Hematopoietic multipotent progenitor cell treated with erythropoietin and hydrocortisone succinate and interleukin-3 and kit ligand, for 17 days (in vitro differentiated cells): ENCODE measurements at places on chromosomes 1 and 21.

- no peak for DNase-seq
These were observed 17.9 kb upstream of the SLC25A34 start for GRCh38 chr1:15718199-15718601.

DNA sequence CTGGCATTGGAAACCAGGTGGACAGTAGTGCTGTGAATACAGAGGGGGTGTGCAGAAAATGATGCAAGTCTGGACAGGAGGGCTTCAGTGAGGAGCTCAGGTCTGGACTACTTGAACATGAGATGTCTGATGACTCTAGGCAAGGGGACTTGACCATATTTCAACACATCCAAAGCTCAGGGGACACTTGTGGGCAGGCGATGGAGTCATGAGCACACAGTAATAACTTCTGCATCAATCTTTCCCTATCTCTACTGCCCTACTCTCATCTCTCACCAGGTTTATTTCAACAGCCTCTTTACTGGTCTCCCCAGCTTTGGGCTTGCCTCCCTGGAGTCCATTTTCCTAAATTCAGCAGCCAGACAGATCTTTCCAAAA lies 21.9 kb downstream of the FMO2 start:
- no peak for DNase-seq

DNA sequence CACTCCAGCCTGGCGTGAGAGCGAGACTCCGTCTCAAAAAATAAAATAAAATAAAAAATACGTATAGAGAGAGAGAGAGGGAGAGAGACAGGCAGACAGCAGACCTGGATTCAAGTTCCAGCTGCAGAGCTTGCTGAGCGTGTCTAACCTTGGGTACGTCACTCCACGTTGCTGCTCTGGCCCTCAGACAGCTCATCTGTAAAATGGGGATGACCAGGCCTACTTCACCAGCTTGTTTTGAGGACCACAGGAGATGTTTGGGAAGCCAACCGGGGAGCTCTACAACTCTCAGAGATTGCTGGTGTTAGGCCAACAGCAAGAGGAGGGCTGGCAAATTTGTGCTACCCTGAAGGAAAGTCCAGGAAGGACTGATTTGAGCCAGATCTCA lies 499 bp upstream of the TRAF5 start:
- no peak for DNase-seq

GRCh38 chr1:74963120-74963519 lies 171.1 kb upstream of the LHX8 start:
- DNase-seq = no peak

DNA sequence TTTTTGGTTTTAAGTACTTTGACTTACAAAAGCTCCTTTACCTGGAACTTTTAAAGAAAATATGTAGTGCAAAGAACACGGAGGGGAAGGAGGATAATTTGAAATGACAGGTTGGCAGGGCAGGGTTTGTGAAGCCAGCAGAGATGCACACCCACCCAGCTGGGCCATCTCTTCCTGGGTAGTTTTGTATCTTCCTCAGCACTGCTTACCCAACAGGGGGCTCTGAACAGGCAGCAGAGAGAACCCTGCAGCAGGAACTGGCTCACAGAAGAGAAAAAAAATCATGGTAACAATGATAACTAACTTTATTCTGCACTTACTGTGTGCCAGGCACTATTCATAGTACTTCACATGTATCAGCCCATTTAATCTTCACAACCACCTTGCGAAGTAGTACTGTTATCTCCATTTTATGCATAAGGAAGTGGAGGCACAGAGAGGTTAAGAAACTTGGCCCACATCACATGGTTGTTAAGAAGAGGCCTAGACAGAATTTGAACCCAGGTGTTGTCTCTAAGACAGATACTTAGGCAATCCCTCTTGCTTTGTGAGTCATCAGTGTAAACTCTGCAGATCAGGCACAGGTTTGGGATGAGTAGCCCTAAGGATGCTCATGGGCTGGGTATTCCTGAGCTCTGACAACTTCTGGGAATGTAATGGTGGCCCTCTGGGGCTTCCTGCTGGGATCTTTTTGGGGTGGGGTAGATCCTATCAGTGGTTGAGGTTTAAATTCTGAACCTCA lies 60.8 kb downstream of the ELK4 start:
- DNase-seq = no peak

- peak; percentile 64 for DNase-seq
These were observed 34.1 kb downstream of the OR2G3 start for GRCh38 chr1:247639381-247639981.

GRCh38 chr1:4600615-4601460 lies 53.6 kb upstream of the AJAP1 start:
- no peak for DNase-seq

DNA sequence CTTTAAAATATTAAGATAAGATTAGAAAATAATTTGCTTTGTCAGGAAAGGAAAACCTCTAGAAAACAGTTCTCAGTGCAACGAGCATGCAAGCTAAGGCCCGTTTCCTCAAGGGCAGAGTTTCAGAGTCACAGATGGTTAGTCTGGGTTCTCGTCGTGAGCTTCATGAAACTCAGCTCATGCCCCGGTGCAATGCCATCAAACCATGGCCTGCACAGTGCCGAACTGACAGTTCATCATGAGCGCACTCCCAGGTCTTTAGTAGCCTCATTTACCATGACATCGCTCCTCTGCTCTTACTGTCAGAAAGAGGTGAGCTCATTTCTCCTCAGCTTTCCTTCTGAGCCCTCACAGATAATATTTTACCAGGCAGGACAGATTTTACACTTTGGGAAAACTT lies 319.2 kb downstream of the NTNG1 start:
- DNase-seq = no peak

- no peak for DNase-seq
These were observed 6.9 kb downstream of the TRAPPC10 start for GRCh38 chr21:44018813-44019567.

DNA sequence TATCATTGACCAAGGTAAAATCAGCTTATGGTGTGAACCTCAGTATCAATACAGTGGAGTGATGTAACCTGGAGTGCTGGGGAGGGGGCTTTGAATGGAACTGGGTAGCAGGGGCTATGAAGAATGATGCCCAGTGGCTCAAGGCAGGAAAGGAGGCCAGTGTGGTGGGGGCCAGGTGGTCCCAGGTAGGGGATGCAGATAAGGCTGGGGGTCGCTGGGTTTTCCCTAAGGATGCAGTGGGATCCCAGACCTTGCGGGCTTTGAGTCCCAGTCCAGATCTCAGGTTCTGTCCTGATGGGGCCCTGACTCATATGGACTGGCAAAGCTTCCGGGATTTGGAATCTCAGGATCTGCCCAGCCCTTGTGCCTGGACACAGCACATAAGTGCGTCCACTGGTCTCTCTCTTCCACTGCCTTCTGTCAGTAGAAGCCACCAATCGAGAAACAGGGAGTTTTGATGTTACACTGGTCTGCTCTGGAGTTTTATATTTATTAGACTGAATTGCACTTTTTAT lies 52.0 kb downstream of the S100B start:
- no peak for DNase-seq

GRCh38 chr1:30515755-30516484 lies 207.5 kb downstream of the MATN1 start:
- DNase-seq = no peak

- no peak for DNase-seq
These were observed 75.3 kb upstream of the IGSF21 start for GRCh38 chr1:18032172-18032859.

DNA sequence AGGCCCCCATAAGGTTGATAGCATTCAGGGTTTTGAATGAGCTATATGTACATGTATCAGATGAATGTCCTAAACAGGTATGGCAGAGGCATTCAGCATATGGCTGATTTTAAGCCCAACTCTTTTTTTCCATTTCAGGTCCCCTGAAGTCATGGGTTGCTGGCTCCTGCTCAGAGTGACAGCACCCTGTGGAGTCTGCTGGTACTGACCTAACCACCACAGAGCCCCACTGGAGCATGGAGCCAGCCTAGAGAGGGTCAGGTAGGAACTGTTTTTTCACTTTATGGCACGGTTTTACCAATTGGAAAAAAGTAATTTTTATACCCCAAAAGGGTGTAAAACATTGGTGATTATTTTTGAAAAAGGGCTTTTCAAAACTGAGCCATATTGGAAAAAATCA lies 82.5 kb upstream of the MPC2 start:
- no peak for DNase-seq

DNA sequence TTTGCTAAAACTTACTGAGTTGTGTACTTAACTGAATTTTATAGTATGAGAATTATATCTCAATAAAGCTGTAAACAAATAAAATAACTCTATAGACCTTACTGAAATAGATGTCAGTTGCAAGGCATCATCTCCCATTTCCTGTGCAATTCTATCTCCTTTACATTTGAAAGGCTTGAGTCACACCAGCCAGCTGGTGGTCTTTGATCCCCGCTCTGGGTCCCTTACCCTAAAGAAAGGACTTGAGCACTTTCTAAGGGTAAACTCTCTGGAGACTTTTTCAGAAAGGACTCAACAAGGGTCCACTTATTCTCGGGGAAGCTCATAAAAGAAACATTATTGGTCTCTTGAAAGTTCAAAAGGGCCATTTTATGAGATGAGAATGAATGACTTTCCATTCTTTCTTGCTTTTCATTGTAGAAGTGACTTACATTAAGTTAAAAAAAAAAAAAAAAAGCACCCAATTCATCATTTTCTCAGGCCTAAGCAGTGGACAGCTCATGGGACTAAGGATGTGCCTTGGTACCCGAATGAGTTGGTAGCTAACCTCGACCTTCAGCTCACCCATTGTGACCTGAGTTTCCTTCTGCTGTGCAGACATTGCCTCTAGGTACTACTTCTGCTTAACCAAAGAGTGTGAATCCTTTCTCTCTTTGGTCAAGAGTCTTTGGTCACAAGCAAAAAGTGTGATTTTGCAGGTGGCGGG lies 147.0 kb upstream of the COA6 start:
- no peak for DNase-seq
